Left ventricle myocardium inferior (tissue), 1 donor: ENCODE measurements at places on chromosomes 1 and 21. TPM values are rescaled to one million over a fixed set of nuclear protein-coding genes. Genes with fewer than 3 reads are reported as not detected.

- DNase-seq: peak; percentile 20
Measured at GRCh38 chr21:17818186-17819113, 706 bp downstream of the C21orf91 start.

DNA sequence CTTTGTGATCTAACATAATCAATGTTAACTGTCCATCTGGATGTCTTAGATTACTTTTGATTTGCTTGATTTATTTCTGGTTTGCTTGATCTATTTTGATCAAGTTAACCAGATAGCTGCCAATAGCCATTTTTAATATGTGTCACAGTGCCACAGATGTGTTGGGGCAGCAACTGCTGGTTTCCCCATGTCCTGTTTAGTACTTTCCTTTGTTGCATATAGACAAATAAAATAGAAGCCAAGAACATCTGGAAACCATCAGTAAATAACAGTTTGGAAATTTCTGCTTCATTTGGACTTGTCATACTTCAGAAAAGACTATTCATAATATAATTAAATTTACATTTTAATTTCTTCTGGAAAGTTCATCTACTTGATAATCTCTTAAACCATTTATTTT, 145.6 kb upstream of the C21orf91 start:
- DNase-seq: no peak

DNA sequence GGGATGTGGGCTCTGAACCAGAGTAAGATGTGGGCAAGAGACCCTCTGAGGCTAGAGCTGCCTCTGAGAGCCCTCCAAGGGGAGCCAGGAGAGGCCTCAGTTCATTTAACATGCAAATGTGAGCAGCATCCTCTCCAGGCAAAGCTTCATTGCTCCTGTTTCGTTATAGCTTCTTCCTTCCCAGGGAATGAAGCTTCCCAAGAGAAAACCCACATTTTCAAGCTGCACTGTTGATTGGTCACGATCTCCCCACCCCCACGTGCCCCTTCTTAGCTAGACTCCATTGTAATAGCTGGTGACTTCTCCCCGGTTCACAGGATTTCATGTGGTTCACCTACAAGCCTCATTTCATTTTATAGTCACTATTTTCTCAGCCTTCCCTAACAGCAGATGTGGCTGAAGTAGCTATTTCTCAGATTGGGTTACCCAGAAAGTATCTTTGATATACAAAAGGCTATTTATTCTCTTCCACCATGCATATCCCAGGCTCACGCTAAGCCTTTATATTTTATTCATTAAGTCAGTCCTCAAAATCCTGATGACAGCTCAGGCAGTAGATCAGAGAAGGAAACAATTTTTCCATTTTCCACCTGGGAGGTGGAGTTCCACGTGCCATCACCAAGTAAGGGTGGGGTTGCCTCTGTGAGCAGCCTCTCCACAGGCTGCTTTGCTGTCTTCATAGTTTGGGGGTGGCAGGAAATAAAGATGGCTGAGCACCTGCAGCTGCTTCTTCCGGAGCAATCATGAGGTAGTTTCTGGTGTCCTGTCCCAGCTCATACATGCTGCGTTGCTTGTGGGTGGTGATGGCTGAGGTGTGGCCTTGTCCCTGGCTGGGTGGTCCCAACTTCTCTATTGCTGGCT, 178.3 kb upstream of the RAB4A start:
- DNase-seq: no peak

- no peak for DNase-seq
Measured at GRCh38 chr1:201259476-201260235, 23.6 kb upstream of the PKP1 start.

DNA sequence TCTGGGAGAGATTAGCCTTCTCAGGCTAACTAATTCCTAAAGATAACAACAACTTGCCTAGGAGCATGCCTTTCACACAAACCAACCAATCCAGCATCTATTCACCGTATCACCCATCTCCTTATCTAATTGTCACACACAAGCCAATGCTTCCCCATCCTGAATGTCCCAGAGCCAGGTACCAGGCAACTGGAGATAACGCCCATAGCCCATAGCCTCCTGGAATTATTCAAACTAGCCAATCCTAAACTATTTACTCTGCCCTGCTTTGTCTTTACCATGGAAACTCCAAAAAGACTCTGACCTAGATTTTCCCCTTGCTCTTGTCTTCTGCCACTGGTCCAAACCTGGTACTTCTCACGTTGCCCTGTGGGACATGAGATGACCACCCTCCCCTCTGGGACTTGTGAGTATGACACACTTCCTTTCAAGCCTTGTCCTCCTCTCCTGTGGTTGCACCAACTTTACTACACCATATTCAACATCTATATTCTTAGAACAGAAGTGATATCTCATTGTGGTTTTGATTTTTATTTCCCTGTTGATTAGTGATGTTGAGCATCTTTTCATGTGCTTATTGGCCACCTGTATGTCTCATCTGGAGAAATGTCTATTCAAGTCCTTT, 8.8 kb upstream of the ATG4C start:
- DNase-seq: no peak

- no peak for DNase-seq
Measured at GRCh38 chr1:160076295-160076694, 5.0 kb upstream of the KCNJ9 start.

- no peak for DNase-seq
Measured at GRCh38 chr1:193937308-193937707, 750.9 kb upstream of the B3GALT2 start.

DNA sequence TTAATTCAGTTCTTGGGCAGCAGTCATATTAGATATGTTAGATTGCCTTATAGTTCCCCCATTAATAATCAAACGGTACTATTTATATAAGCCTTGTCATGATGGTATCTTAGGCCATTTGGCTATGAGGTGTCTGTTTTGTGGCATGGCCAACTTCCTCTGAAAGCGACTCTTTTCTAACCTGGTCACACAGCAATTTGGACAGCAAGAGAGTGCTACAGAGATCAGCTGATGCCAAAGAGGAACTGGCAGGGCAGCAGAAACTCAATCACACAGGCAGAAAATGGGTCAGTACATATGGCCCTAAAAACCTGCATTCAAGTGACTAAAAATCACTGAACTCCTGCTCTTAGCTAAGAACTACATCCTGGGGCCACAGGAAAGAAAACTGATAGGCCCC, 13.4 kb upstream of the MUTYH start:
- DNase-seq: no peak

- DNase-seq: no peak
Measured at GRCh38 chr1:1620433-1621139, 5.3 kb downstream of the MIB2 start.

- no peak for DNase-seq
Measured at GRCh38 chr1:228500143-228500734, 13.1 kb downstream of the RNF187 start.

Gene VWA5B1
- 0.16 TPM for total RNA-seq

Gene ELAPOR1
- 0.19 TPM for total RNA-seq
